Lung (tissue), 17 donors: ENCODE measurements at places on chromosomes 11 and 22. TPM values are rescaled to one million over a fixed set of nuclear protein-coding genes. Genes with fewer than 3 reads are reported as not detected.

DNA sequence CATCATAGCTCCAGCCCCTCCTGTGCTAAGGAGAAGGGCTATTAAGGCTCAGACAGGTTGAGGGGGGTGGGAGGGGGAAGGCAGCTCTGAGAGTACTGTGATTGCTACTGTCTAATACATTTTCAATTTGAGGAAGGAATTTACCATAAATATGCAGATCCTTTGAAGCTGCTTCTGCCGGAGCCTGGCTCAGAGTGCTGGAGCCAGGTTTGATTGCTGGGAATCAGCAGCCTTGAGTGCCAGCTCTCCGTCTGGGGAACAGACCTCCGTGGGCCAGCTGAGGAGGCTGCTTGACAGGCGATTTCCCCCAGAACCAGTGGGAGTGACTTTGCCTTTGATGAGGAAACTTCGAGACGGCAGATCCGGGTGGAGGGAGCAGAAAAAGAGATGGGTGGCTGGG is 141.7 kb upstream of the TBCEL start:
- no peak for DNase-seq

GRCh38 chr11:3901249-3902025 is 46.0 kb downstream of the STIM1 start:
- no peak for DNase-seq

DNA sequence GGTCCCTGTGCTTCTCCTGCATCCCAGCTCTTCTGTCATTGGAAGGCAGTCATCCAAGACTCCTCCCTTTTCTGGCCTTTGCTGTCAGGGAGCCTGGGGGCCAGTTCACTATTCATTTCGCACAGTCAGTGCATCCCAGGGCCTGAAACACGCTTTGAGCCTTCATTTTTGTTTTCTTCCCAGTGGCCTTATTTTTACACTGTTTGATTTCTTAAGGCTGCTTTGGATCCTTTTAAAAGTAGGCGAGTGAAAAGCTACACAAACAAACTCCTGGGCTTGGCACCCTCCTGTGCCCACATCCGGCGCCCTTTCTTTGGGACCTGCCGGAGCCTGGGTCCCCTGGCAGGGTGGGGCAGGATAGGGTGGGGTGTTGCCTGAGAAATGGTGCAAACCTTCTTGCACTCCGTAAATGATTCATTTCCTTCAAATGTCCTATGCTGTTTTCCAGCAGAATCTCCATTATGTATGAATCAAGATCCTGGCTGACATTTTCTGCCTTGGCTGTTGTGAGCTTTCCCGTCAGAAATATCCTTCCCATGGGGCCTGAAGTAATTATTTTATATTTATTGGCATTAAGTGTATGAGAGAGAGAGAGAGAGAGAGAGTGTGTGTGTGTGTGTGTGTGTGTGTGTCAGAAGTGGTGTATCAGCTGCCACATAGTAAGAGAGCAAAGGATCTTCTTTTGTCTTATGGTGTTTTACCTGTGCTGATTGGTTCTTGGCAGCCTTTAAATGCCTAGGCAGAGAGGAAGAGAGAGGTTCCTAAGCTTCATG is 45.6 kb downstream of the BCR start:
- no peak for DNase-seq

GRCh38 chr11:94762208-94762607 is 5.9 kb upstream of the AMOTL1 start:
- DNase-seq = no peak

- no peak for DNase-seq
These were observed 122.3 kb upstream of the SNX19 start for GRCh38 chr11:131038597-131038996.

- no peak for DNase-seq
These were observed at the start of gene OR51M1 for GRCh38 chr11:5383576-5383975. Gene OR51M1 (plus strand): TSS chr11:5383812. CDS start chr11:5389399, 5,587 bp downstream.

- DNase-seq = no peak
These were observed 22.9 kb downstream of the UQCR10 start for GRCh38 chr22:29790061-29790460.

DNA sequence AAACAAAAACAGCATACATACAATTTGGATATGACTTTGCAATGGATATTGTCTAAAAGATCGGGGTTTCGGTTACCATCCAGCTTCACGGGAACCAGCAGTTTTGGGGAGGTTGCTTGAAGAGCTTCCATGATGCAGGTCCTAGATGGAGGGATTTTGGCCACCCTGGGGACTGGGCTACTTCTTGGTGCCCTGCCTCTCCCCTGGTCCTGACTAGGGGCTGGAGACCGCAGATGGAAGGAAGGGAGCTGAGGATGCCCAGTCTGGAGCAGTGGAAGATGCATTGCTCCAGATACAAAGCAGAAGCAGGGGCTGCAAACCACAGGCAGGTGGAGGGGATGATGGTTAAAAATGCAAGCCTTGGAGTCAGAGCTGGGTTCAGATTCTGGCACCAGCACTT is 13.5 kb downstream of the SOX10 start:
- DNase-seq = no peak

DNA sequence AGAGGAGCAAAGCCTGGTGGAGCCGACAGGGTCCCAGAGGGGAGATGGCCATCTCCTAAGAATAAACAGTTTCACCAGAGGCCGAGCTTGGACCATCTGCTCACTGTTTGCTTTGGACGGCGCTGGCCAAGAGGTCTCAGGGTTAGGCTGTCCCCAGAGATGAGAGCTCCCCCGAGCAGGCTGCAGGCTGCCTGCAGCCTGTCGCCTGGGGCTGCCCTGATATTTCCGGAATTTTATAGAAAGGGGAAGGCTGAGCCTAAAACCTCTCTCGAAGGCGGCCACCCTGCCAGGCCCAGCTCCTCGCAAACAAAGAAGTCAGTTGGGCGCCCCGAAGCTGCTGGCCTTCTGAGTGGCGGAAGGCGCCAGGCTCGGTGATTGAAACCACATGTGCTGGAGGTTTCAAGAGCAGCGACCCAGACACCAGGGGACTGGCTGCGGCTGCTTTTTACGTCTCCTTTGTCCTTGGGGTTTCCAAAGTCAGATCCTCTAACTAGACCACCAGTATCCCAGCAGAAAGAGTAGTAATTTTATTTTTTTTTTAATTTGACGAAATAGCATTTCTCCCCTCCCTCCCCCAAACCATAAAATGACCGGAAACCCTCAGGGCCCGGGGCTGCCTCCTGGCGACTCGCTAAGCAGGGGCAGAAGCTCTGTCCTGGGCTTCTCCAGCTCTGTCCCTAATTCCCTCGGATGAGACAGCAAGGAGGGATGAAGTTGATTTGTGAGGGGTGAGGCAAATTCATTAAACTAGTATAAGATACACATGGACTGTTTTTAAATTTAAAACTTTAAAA is 57.4 kb downstream of the CLMP start:
- DNase-seq = peak; percentile 95

DNA sequence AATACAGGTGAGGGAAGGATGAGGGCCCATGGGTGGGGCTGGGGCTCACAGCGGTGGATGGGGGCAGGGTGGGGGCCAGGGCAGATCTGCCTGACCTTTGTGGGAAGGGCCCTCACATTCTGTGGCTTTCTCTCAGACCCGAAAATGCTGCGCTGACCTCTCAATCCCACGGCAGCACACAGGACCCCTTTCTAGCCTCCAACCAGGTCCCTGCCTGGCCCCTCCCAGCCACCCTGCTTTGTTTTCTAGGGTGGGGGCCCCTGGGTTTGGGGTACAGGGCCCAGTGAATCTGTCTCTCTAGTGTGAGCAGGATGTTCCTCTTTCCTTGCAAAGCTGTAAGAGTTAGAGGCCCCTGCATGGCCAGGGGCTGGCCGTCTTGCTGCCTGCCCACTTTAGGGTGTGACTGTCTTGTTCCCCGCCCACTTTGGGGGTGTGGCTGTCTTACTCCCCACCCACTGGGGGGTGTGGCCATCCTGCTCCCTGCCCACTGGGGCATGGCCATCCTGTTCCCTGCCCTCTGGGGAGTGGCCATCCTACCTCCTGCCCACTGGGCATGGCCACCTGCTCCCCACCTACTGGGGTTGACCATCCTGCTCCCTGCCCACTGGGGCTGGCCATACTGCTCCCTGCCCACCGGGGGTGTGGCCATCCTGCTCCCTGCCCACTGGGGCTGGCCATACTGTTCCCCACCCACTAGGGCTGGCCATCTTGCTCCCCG is 11.5 kb downstream of the PARVG start:
- DNase-seq = no peak

DNA sequence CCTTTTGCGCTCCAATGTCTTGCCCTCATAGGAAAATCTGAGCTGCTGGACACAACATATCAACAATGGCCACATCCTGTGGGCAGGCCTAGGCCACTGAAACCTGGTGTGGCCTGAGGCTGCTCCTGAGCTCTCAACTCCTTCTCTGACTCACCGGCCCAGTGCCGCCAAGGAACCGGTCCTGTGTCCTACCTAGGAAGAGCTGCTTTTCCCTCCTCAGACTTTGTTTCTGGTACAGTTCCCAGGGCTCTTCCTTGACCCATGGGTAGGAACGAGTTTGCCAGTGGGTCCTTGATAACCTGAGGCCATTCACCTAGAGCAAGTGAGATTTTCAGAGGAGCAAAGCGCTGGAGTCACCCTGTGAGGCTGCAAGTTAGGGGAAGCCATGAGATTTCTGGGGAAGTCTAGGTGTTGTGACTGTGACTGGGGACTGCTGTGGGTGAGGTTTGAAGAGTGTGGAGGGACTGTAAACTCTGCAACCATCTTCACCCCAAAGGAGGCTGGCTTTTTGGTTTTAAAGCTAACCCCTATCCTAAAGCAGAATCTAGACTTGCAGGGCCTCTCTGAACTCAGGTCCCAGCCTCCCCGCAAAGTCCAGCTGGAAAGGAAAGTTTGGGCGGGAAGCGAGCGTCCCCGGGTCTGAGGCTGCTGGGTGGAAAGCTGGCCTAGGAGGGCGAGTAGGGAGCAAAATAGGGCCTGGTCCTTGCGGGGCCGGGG is 12.0 kb upstream of the PAX6 start:
- DNase-seq = no peak

- no peak for DNase-seq
These were observed 9.8 kb upstream of the HBE1 start for GRCh38 chr11:5279471-5280090.

- no peak for DNase-seq
These were observed 97.6 kb downstream of the CELSR1 start for GRCh38 chr22:46439576-46440465.

GRCh38 chr11:111399187-111400031 is 20.3 kb upstream of the POU2AF1 start:
- DNase-seq = no peak

- DNase-seq = peak; percentile 22
These were observed 42.2 kb downstream of the WNT7B start for GRCh38 chr22:45934659-45935341.

DNA sequence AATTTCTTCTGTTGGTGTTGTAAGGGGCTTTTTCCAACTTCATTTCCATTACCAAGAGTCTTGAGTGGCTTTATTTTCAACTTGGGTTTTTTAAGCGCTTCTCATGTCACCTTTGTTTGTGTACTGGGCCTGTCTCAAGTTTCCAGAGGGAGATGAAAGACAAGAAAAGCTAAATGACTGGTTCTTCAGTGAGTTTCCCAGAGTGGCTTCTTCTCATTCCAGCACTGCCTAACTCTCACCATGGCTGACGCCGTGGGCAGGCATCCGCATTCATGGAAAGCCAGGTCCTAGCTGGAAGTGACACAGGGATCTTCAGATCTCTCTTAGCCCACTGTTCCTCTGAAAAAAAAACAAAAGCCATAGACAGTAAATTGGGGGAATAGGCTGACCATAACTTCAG is 28.6 kb downstream of the MARK2 start:
- DNase-seq = no peak

DNA sequence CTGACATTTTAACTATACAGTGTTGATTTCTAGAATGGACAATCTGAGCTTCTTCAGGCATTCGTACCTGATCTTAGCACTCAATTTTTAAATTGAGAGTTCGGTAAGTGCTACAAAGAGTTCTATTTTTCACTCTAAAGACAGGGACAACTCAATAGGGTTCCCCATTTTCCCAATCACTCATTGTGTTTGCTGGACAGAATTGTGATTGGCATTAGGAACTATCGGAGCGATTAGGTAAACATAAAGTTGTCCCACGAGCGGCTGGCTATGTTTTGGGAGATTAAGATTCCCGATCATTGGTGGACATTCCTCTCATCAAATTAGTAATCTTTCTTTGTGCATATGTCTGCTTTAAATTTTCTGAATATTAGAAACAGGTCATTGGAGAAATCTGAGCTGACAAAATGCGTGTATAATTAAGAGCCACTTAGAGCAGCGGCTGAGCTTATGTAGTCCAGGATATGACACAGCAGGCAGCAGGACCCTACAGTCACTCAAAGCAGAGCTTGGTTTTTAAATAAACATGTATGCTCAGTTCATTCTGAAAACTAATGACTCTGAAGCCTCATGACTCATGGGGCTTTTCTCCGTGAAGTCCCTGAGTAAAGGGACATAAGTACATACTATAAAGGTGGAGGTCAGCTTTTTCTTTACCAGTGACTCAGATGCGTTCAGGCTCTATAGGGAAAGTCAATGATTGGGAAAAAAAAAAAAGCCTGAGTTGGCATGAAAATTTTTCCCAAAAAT is 109.4 kb downstream of the GRIA4 start:
- no peak for DNase-seq

DNA sequence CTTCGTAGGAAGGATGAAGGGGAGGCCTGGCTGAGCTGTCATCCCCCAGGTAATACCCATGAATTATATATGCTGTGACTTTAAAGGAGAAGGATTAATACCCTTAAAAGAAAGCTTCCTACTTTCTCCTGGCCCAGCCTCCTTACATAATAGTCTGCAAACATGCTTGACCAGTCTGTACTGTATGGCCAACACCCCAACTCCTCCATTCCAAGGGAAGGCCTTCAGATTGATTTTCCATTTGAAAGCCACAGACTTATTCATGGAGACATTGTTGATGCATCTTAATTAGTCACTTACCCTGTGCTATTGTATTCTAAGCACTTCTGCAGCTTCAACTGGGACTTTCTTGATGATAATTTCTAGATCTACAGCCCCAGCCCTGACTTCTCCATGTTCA is 2.0 kb downstream of the PAAF1 start:
- DNase-seq = no peak

- DNase-seq = no peak
These were observed 81.7 kb downstream of the MTNR1B start for GRCh38 chr11:93051186-93051585.

GRCh38 chr11:43577566-43578264 is 102.8 kb upstream of the HSD17B12 start:
- DNase-seq = no peak

DNA sequence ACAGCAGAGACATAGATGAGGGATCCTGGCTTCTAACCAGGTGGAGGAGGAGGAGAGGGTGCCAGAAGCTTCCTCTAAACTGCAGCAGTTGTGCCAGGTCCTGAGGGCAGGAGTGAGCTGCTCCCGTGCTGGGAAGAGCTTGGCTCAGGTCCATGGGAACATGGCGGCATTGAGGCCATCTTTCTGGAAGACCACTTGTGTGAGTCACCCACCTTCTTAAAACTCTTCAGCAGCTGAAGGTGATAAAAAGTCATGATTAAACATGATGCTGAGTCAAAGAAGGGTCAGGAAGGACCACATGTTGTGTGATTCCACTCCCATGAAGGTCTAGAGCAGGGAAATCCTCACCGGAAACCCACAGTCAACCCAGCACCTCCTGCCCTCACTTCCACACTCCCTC is 35.1 kb downstream of the LINC01488 start:
- no peak for DNase-seq

- DNase-seq = peak; percentile 83
These were observed 101.6 kb downstream of the SWAP70 start for GRCh38 chr11:9765320-9766101.

GRCh38 chr11:26867286-26867685 is 126.6 kb upstream of the FIBIN start:
- DNase-seq = peak; percentile 87

Gene FOLR2
- 3.2 TPM for polyA plus RNA-seq

Gene SLC22A25
- polyA plus RNA-seq = not detected

Gene UBQLN3
- 0.06 TPM for polyA plus RNA-seq

Gene TMPRSS13
- 5.8 TPM for polyA plus RNA-seq

Gene BIK
- polyA plus RNA-seq = 3.1 TPM

Gene MUC5B
- 5.6 TPM for polyA plus RNA-seq

Gene NUDT22
- polyA plus RNA-seq = 62.0 TPM

Gene WBP2NL
- polyA plus RNA-seq = 0.67 TPM

Gene SLC22A12
- polyA plus RNA-seq = not detected

Gene KRTAP5-2
- not detected for polyA plus RNA-seq
